ENCODE measurements at places on chromosomes 13 and 19. TPM values are rescaled to one million over a fixed set of nuclear protein-coding genes. Genes with fewer than 3 reads are reported as not detected.

Gene KLF2
- 6.0 TPM for total RNA-seq

Gene FOSB
- total RNA-seq: 1.9 TPM

Gene CLEC11A
- 4.0 TPM for total RNA-seq

Gene ELAVL3
- not detected for total RNA-seq

Gene THSD1
- total RNA-seq: 28.1 TPM

Gene CBY2
- total RNA-seq: not detected

Gene TYROBP
- not detected for total RNA-seq

Gene ZGLP1
- 0.56 TPM for total RNA-seq

Gene NDUFA13
- 173 TPM for total RNA-seq

Gene NALCN
- 5.2 TPM for total RNA-seq

Gene GPR180
- total RNA-seq: 18.7 TPM

Gene SPART
- total RNA-seq: 101 TPM

Gene NTN5
- not detected for total RNA-seq

Gene MUC16
- total RNA-seq: under 0.01 TPM

Gene PIH1D1
- 128 TPM for total RNA-seq

Gene ANKRD24
- 0.07 TPM for total RNA-seq

Gene OR7D2
- not detected for total RNA-seq

Gene ZNF793
- 0.13 TPM for total RNA-seq

Gene SIGLEC5
- not detected for total RNA-seq

Gene ZNF568
- total RNA-seq: 12.1 TPM

Gene RGL3
- 2.6 TPM for total RNA-seq
